Activated CD8-positive, alpha-beta memory T cell treated with anti-CD3 and anti-CD28 coated beads, Interleukin-2, amount 50 U/mL, for 48 hours (primary cell): ENCODE measurements at places on chromosomes 2 and 18.

GRCh38 chr2:184564092-184564491 lies 34.2 kb upstream of the ZNF804A start:
- no peak for DNase-seq

DNA sequence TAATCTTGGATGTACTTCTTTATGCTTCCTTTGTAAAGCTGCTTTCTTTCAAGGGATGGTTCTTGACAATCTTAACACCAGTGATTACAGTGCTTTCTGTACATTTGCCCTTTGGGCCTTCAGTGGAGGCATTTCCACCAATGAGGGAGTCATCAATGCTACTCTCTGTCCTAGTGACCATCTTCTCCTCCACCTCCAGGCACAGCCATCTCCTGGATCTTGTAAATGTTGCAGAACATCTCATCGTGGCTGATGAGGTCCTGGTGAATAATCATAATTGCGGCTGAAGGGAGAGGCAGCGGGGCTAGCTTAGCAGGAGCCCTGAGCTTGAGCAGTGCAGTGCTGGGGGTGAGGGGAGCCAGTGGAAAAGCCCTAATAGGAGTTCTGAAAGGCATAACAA lies 32.5 kb downstream of the IDH1 start:
- DNase-seq: no peak

DNA sequence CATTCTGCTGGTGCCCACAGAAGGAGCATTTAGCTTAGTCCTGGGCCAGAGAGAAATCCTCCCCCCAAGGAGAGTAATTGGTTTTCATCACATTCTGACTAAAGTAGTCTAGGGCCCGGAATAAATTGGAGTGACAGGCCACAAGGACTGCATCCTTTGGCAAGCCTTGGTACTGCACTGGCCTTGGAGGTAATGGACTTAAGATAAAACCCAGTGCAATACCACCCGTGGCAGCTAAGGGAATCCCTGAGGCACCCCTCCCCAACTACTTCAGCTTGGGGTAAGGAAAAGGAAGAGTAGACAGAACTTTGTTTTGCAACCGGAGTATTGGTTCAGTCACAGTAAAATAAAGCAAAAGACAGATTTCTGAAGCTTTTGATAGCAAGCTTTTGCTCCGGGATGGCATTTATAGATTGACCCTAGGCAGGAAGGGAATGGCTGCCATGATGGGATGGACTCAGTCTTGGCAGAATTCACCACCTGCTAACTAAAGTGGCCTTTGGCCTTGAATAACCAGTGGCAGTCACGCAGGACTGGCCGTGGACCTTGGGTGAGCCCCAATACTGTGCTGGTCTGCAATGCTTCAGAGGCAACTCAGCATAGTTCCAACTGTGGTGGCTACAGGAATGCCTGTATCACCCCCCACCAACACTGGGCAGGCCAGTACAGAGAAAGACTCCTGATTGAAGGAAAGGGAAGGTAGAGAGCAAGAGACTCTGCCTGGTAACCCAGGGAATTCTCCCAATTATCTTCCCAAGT lies 14.1 kb downstream of the ORC4 start:
- no peak for DNase-seq

GRCh38 chr18:49250816-49251388 lies 209.5 kb downstream of the DYM start:
- DNase-seq: no peak

GRCh38 chr18:49924293-49924983 lies 111.1 kb upstream of the ACAA2 start:
- no peak for DNase-seq

- no peak for DNase-seq
These were observed 57.9 kb downstream of the SNORC start for GRCh38 chr2:232927793-232928550.

DNA sequence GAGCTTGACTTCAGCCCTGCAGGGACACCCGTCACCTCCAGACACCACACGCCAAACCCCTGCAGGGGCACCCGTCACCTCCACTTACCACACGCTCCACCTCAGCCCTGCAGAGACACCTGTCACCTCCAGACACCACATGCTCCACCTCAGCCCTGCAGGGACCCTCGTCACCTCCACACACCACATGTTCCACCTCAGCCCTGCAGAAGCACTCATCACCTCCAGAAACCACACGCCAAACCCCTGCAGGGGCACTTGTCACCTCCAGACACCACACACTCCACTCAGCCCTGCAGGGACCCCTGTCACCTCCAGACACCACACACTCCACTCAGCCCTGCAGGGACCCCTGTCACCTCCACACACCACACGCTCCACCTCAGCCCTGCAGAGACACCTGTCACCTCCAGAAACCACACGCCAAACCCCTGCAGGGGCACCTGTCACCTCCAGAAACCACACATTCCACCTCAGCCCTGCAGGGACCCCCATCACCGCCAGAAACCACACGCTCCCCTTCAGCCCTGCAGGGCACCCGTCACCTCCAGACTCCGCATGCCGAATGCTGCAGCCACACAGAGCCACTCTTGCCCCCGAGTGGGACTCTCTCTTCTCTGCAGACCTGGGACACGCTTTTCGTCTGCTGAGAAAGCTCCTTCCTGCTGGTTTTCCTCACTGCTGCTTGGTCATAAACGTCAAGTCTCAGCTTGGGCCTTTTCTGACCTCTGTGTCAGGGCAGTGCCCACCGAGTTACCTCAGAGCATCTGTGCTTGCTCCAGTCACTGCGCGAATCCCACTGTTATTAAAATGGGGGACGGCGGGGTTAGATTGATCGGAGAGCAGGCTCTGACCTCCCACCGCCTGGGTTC lies 77.5 kb upstream of the SALL3 start:
- DNase-seq: no peak
